GM23338 (cell line): ENCODE measurements at places on chromosomes 7 and 10. TPM values are rescaled to one million over a fixed set of nuclear protein-coding genes. Genes with fewer than 3 reads are reported as not detected.

GRCh38 chr7:24152877-24153472 is 131.0 kb upstream of the NPY start:
- no peaks in the 10 kb centered on the region for H3K4me1 ChIP-seq
- no peak overlapping the region for H3K4me3 ChIP-seq
- no peak for DNase-seq
- H3K27ac ChIP-seq, result no peak overlapping the region
- peaks cover 13% of the 10 kb centered on the region for H3K36me3 ChIP-seq
- no peaks in the 10 kb centered on the region for H3K27me3 ChIP-seq

The TMEM176A gene
- not detected in 2 replicates for total RNA-seq

- no peak overlapping the region for H3K27ac ChIP-seq
- no peaks in the 10 kb centered on the region for H3K27me3 ChIP-seq
- no peaks in the 10 kb centered on the region for H3K36me3 ChIP-seq
These were observed 17.6 kb upstream of the IMPDH1 start for GRCh38 chr7:128427289-128427891.

The AKR1C4 gene
- total RNA-seq, result not detected in 2 replicates

- H3K4me3 ChIP-seq, result no peak overlapping the region
- H3K36me3 ChIP-seq, result no peaks in the 10 kb centered on the region
- no peak overlapping the region for H3K27ac ChIP-seq
- H3K4me1 ChIP-seq, result no peaks in the 10 kb centered on the region
- no peaks in the 10 kb centered on the region for H3K27me3 ChIP-seq
These were observed 135.7 kb upstream of the RNF32 start for GRCh38 chr7:156504687-156505545.

The EXOSC1 gene
- total RNA-seq, result 63.6 and 66.3 TPM in 2 replicates

GRCh38 chr7:1940402-1940786 is 270.3 kb downstream of the ELFN1 start:
- no peak overlapping the region for H3K27ac ChIP-seq
- no peaks in the 10 kb centered on the region for H3K36me3 ChIP-seq
- no peak overlapping the region for H3K4me3 ChIP-seq

- no peak overlapping the region for H3K27ac ChIP-seq
- peaks cover under 1% of the 10 kb centered on the region for H3K4me1 ChIP-seq
- no peak for DNase-seq
These were observed 59.4 kb downstream of the CDK14 start for GRCh38 chr7:90655566-90655965.

The CYP2C8 gene
- 2.1 and 4.1 TPM in 2 replicates for total RNA-seq

DNA sequence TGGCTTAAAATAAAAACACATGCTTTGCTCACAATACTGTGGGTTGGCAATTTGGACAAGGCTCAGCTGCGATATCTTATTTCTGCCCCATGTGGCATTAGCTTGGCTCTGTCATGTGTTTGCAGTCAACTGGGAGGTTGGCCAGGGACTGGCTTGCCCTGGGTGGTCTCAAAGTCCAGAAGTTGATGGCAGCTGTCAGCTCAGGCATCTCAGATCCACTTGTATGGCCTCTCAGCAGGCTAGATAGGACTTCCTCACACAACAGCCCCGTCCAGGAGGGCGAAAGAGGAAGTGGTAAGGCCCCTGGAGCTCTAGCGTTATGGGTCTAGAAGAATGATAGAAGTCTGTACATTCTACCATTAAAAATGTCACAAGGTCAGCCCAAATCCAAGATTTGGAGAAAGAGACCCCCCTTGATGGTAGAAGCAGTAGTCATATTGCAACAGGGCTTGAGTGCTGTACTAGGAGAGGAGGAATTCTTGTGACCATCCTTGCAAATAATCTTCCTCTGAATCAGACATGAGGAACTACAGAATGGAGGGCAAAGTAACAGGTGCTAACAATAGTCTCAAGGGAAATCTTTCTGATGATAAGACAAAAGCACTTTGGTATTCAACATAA is 166.2 kb downstream of the FAM107B start:
- peaks cover 22% of the 10 kb centered on the region for H3K27me3 ChIP-seq
- peaks cover 8% of the 10 kb centered on the region for H3K4me1 ChIP-seq
- no peak overlapping the region for H3K4me3 ChIP-seq
- H3K27ac ChIP-seq, result no peak overlapping the region
- no peak for DNase-seq

The CALCR gene
- total RNA-seq, result 1.4 and 1.6 TPM in 2 replicates

DNA sequence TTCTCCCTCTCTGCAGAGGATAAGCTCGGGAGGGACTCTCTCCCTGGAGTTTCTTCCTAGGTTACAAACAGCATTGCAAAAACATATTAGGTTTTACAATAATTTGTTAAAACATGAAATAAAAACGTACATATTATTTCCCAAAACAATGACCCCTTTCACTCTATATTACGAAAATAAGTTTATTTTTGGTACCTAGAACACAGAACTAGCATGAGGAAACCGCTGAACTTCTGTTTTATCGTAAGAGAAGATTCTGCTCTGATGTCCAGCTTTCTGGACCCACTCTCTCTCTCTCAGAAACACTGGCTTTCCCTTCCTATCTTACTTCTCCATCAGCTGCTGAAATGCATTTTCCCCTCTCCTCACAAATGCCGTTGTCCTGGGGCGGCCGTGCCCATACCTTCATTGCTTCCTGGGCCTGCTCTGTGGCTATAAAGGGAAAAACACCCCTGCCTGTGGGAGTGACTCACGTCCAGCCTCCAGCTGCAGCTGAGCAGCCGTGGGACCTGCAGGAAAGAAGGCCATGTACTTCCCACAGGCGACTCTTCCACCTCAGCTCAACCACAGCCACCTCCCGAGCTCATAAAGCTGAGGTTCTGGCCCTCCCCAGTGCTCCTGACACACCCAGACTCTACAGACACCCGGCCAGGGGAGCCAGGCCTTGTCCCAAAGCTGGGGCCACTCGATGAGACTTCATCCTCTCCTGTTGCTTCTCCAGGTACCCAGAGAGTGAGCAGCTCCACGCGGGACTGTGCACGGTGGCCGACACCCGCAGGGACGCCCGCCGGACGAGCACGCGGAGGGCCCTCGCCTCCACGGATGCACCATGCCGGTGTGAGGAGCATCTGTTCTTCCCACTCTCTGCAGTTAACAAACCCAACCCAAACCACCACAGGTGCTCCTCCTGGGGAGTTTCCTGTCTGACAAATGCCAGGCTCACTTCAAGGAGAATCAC is 3.1 kb downstream of the GPER1 start:
- no peak overlapping the region for H3K27ac ChIP-seq
- DNase-seq, result no peak
- no peaks in the 10 kb centered on the region for H3K36me3 ChIP-seq
- H3K4me3 ChIP-seq, result no peak overlapping the region
- peaks cover 7% of the 10 kb centered on the region; the same call in 1 of the 2 replicates for H3K4me1 ChIP-seq
- no peaks in the 10 kb centered on the region for H3K27me3 ChIP-seq

DNA sequence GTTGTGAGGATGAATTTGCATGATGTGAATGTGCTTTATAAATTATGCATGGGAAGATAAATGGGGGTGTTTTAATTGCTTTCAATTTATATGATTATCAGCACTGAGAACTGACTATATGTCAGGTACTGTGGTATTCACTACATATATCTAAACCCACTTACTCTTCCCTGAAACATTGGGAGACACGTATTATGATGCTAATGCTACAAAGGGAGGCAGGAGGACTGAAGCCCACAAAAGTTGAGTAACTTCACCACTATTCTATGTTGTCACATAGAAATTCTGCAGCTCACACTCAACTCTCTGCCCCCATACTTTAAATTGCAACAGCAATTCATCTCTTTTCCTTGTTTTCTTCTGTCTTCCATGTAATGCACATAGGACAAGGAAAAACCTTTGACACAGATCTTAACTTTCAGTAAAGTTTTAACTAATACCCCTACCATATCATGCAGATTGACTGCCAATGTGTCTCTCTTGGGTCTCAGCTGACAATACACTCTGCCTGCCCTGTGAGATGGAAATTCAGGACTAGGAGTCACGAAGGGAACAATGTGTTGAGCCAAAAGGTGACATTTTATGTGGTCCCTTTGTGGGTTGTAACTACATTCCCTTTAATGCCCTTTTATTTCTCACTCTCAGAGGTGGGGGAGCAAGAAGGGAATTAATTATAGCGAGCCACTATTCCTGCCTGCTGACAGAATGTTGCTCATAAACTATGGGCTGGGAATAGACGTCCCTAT is 691.0 kb upstream of the SORCS1 start:
- peaks cover 12% of the 10 kb centered on the region for H3K4me1 ChIP-seq
- H3K27ac ChIP-seq, result no peak overlapping the region
- no peaks in the 10 kb centered on the region for H3K27me3 ChIP-seq
- no peaks in the 10 kb centered on the region for H3K36me3 ChIP-seq

- H3K27ac ChIP-seq, result no peak overlapping the region
- H3K27me3 ChIP-seq, result no peaks in the 10 kb centered on the region
- H3K4me1 ChIP-seq, result no peaks in the 10 kb centered on the region
- DNase-seq, result no peak
These were observed 255.8 kb upstream of the CNTNAP2 start for GRCh38 chr7:145860809-145861208.

DNA sequence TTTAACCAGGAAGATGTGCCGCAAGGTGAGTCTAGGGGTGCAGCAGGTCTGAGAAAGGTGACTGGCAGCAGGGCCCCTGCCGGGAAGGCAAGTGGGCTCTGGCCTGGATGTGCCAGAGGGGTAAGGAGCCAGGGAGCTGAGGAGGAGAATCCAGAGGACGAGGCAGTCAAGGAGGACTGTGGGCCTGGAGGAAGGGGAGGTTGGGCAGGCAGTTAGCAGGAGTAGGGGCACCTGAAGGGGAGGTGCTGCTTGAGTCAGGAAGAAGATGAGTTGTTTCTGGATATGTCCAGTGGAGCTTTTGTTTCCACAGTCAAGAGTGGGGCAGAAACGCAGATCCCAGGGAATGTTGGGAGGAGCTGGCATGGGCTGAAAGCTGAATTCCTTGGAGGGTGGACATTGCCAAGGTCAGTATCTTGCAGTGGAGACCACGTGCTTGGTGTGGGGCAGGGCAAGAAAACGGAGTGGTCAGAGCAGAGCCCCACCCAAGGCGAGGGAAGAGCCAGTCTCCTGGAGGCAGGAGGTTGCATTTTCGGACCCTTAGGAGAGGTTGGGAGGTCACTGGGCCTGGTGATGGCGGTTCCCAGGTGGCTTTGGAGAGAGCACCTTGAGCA is 34.0 kb downstream of the MINDY4 start:
- no peak overlapping the region for H3K27ac ChIP-seq
- no peaks in the 10 kb centered on the region for H3K36me3 ChIP-seq
- no peaks in the 10 kb centered on the region for H3K4me1 ChIP-seq
- H3K27me3 ChIP-seq, result no peaks in the 10 kb centered on the region
- no peak for DNase-seq

GRCh38 chr10:123284022-123284421 is 129.8 kb downstream of the BUB3 start:
- no peaks in the 10 kb centered on the region for H3K36me3 ChIP-seq
- no peak overlapping the region for H3K4me3 ChIP-seq
- peak; percentile 33 for DNase-seq
- H3K27me3 ChIP-seq, result no peaks in the 10 kb centered on the region
- no peaks in the 10 kb centered on the region for H3K4me1 ChIP-seq
- no peak overlapping the region for H3K27ac ChIP-seq

The IGFBP1 gene
- not detected in 2 replicates for total RNA-seq

DNA sequence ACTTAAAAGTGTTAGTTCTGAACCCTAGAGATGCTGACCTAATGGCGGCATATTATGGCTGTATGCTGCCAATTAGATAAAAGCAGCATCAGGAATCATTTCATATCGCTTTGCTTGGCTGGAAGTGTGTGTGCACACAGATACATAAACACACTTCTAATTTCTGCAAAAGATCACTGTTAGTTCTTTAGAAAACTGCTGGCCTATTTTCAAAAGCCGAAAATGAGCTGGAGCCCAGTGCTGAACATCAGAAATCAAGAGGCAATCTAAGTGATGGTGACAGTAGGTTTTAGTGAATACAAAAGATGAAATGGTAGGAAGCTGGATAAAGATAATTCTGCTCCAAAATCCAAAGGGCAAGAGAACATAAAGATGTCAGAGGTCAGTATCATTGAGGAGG is 745.8 kb upstream of the LRRTM3 start:
- DNase-seq, result no peak
- H3K4me3 ChIP-seq, result no peak overlapping the region
- H3K27me3 ChIP-seq, result no peaks in the 10 kb centered on the region
- no peaks in the 10 kb centered on the region for H3K36me3 ChIP-seq
- no peaks in the 10 kb centered on the region for H3K4me1 ChIP-seq

DNA sequence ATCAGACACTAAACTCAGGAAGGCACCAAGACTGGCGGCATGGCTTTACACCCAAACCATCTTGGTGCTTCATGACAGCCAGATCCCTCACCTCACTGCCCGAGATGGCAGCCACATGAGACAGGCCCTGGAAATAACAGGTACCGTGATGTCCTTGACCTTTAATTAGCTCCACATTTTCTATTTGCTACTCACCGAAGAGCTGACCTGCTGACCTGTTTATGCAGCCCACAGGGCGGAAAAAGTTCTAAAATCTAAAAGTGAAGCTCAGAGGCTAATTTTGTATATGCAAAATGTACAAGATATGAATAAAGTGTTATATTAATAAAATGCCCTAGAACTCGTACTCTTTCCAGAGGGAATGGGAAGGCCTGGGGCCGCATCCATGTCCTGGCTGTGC is 51.6 kb upstream of the RASGEF1A start:
- no peak for DNase-seq
- no peak overlapping the region for H3K27ac ChIP-seq
- H3K36me3 ChIP-seq, result no peaks in the 10 kb centered on the region
- H3K4me1 ChIP-seq, result peaks cover 14% of the 10 kb centered on the region; the same call in 1 of the 2 replicates

DNA sequence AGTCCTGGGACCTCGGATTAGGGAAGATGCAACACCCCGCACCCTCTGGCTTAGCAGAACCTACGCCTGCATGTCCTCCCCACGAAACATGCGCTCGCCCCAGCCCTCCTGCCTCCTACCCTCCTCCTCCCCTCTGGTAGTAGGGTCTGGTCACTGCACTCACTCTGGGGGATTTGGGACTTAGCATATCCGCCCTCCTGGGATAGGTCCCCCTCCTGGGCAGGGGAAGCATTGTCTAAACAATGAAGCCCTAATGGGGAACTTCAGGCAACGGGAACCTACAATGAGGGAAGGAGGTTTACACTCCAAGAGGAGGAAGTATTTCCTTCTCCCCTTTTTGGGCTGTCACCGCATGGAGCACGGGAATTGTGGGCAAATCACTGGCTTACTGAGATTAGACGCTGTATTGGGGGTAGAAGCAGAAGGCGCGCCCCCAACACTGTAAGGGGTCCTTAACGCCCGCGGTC is 892 bp downstream of the CRHR2 start:
- H3K27ac ChIP-seq, result no peak overlapping the region
- peaks cover 15% of the 10 kb centered on the region; the same call in 1 of the 2 replicates for H3K4me1 ChIP-seq
- peak; percentile 87 for DNase-seq
- peaks cover 59% of the 10 kb centered on the region for H3K27me3 ChIP-seq
- no peaks in the 10 kb centered on the region for H3K36me3 ChIP-seq
